Activated CD8-positive, alpha-beta memory T cell treated with anti-CD3 and anti-CD28 coated beads for 1 hour (primary cell): ENCODE measurements at places on chromosomes 13 and 19.

- no peak for DNase-seq
Observed at GRCh38 chr13:23979361-23980159, 82.3 kb upstream of the C1QTNF9B start.

- DNase-seq: no peak
Observed at GRCh38 chr13:39100996-39101738, 62.9 kb downstream of the NHLRC3 start.

GRCh38 chr19:980133-980998 is 3.8 kb upstream of the WDR18 start:
- no peak for DNase-seq

DNA sequence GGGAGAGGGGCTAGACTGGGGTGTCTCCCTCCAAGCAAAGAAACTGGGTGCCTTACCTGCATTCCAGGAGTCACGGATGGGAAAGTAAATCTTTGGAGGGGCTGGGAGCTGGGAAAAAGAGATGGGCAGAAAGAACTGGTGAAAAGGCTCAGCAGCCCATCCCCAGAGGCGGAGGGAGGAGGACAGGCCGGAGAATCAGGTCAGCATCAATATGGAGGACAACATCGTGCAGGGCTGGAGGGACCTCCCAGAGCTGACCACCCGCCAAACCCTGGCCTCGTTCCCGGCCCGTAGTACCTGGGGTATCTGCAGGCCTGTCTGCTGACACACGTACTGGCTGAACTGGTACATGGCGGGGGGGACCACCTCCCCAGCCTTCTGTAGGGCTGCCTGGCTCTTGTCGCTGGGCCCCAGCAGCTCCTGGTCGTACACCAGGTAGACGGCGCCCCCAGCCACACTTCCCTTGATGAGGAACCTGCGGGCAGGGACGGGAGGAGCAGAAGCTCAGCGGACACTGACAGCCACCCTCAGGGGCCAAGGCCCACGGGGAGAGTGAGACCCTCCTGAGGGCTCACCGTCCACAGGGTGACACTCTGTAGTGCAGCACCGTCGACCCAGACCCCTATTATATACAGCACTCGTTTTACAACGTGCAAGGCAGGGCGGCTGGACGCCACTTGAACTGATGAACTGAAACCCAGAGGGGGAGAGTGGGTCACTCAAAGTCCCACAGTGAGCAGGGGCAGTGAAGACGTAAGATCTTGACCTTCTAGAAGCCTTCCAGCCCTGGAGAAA is 830 bp downstream of the MICOS13 start:
- no peak for DNase-seq

DNA sequence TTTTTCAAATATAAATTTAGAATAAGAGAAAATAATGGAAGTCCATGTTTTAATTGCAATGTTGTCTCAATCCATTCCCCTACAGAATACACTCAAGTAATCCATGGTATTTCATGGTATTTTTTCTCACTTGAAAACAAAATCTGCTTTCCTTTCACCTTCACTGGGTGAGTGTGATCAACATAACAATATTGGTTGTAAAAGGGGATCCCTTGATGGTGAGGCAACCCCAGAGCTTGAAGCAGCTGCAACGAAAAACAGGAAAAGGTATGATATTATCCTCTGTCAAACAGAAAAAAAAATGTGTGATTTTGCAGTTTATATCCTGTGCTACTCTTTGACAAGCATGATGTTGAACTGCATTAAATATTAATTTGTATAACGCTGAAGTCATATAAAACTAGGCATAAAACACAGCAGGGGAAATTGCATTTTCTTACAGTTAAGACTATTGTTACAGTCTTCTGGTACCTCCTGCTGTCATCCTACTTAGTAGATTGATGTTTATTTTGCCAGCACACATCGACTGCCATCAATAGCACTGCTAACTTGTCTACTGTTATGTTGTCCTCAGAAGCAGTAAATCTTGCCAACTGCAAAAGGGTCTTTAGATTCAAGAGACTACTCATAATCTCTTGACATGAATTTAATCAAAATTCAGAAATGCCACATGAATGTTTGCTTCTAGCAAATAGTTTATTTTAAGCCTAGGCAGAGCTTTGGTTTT is 373.1 kb upstream of the MIR17HG start:
- DNase-seq: no peak

DNA sequence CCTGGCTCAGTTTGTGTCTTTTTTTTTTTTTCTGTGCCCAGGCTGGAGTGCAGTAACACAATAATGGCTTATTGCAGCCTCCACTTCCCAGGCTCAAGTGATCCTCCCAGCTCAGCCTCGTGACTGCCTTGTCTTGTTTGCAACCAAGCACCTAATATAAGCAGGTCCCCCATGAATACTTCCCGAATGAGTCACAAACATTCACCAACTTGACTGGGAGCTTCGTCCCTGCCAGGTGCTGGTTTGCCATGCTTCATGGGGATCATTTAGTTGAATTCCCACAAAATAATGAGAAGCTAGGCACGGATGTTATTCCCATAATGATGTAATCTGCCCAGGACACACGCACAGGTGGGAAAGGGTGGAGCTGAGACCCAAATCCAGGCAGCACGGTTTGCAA is 176.5 kb downstream of the CACNA1A start:
- DNase-seq: no peak

- no peak for DNase-seq
Observed at GRCh38 chr13:67726979-67727378, 496.8 kb upstream of the PCDH9 start.

- DNase-seq: no peak
Observed at GRCh38 chr13:38647312-38647711, 39.6 kb upstream of the FREM2 start.

GRCh38 chr13:94140511-94140910 is 339.0 kb downstream of the DCT start:
- DNase-seq: no peak

DNA sequence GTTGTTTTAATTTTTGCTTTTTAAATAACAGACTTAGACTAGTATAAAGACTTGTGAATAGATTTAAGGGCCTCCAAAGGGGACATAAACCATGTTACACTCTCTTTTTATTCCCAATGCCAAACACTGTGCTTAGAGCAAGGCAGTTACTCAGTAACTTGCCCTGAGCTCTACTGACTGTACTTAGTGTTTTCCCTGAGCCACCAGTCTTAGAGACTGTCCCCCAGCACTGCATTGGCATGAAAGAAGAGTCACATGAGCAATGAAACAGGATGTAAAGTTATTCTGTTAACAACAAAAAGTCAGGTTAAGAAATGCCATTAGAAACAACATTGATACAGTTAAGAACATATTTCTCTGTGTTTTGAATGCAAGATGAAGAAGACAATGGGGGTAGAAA is 187.9 kb downstream of the TBC1D4 start:
- no peak for DNase-seq

GRCh38 chr19:40210889-40211288 is 7.3 kb downstream of the TTC9B start:
- no peak for DNase-seq

GRCh38 chr13:53545340-53545941 is 516.8 kb downstream of the OLFM4 start:
- DNase-seq: no peak

- DNase-seq: no peak
Observed at GRCh38 chr13:23833733-23834611, 55.2 kb downstream of the MIPEP start.

- no peak for DNase-seq
Observed at GRCh38 chr13:99275093-99275469, 16.9 kb upstream of the GPR18 start.

DNA sequence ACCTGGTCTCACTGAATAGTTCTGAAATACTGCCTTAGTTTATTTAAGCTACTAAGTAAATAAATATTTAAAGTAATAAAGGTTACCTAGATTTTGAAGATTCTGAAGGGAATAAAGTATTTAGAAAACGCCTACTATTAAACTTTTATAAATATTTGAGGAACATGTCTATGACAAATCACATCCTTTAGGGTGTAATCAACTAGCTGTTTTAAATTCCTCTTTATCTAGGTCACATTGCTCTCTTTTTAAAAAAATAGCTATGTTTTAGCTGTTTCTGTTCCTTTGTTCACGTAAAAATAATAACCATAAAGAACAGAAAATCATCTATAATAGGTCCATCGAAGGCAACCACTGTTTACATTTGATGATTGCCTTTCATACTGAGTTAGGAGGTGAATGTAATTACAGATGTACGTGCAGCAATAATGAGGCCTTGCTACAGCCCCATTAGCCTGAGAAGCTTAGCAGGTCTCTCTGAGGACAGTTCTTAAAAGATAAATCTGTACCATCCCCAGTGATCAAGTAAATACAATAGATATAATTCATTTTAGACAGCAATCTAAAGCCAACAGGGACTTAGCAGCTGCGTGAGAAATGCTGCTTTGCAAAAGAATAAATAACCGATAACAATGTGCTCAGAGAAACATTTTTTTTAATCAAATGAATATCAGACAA is 449.5 kb downstream of the LIG4 start:
- DNase-seq: no peak

DNA sequence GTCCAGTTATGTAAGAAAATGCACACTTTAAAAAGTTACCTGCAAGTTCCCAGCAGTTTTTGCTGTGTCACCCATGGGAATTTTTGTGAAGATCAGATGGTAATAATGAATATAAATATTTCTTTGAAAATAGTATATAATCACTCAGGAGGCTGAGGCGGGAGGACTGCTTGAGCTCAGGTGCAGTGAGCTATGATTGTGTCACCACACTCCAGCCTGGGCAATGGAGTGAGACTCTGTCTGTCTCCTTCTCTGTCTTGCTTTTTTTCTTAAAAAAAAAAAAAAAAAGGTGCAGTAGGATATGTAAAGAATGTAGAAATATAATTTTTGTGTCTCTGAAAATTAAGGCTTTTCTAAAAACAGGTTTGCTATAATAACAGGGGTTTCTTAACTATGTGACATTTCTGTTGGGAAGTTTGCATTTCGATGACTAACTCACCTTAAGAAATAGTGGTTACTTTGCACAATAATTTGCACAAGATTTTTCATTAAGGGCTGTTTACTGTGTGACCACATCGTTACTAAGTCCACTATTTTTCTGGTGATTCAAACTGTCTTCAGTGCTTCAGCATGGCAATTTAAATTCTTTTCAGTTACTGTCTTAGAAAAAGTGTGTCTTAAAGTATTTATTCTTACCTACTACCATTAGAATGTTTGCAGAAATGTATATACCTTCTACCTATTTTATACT is 37.3 kb downstream of the DNAJC3 start:
- no peak for DNase-seq

GRCh38 chr13:23129331-23129730 is 51.4 kb upstream of the SGCG start:
- DNase-seq: no peak

DNA sequence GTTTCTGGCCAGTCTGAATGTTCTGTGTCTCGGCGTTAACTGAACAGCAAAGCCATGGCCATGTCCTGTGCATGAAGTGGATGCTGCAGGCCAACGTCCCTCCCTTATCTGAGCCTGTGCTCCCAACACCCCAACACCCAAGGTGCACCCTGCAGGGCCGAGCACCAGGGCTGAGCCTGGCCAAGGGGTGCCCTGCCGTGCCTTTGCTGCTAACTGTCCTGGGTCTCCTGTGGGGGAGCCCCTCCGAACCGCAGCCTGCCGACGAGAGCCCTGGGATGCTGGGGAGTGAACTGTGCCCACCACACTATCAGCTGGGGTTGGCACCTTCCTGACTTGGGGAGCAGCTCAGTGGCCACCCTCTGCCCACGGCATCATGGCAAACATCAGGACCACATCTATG is 17.6 kb downstream of the GPX4 start:
- no peak for DNase-seq

DNA sequence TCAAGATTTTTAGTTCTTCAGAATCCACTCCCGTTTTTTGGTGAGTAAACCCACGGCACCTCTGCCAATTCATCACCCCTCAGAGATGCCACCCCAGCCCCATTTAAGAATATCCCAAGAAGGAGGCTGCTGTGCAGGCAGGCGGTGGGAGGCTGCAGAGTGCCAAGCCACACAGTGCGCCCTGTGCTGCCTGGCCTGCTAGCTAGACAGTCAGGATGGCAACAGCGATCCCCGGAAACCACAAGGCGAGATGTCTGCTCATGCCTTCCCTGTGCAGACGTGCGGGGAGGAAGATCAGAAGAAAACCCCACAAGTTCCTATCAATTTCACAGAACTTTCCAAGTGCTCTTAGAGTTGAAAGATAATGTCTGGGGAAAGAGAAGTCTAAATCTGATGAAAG is 64.8 kb upstream of the GPR183 start:
- no peak for DNase-seq

GRCh38 chr13:38341149-38341692 is 8.4 kb upstream of the UFM1 start:
- DNase-seq: no peak

- no peak for DNase-seq
Observed at GRCh38 chr19:48481846-48482639, 12.9 kb downstream of the CYTH2 start.

DNA sequence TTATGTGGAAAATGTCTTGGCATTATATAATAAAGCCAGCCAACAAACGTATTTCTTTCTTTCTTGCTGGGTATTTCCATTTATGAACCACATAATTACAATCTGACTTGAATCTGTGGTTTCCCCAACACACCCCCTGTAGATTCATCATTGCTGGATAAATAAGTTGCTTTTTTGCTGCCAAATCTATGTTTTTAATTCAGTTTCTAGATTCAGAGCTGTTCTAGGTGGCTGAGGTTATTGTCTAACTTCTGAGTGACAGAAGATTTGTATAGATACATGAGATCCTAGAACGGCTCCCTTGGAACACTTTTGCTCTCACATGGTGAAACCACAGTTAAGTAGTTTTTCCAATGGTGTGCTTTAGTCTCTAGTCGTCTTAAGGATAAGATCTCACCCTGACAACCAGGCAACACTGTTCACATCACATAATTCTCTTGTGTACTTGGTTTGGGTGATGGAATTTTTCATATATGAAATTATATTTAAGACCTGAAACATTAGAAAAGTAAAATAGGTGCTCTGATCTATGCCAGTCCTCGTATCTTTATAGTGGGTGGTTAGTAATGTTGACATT is 239.1 kb downstream of the KLF12 start:
- no peak for DNase-seq

DNA sequence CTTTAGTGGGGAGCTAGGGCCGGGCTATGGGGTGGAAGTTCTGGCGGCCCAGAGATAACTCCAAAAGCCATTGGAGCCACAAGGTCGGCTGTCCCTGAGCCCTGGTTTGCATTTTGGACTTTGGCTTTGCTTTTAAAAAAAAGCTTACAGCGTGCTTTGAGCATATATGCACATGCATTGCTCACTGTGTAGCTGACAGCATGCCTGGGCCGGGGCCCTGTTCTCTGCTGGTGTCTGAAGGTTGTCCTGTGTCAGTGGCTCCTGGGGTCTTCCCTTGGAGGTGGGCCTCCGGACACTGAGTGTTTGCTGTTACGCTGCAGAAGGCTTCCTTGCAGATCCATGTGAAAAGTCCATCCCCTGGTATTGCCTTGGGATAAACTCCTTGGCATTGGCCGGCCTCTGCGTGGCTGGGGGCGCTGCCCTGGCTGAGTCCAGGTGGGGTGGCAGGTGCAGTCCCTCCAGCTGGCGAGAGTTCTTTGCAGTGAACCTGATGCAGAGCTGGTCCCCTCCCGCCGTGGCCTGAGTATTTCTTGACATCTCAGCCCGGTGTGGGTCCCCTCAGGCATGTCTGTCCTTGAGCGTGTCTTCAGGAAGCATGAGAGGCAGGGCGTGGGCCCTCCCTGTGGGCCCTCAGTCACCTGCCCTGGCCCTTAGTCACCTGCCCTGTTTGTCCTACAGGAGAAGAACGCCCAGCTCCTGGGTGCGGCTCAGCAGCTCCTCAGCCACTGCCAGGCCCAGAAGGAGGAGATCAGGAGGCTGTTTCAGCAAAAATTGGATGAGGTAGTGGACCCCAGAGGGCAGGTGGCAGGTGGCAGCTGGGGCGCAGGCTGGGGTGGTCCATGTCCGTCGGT is 23.0 kb downstream of the PLEKHJ1 start:
- no peak for DNase-seq

- no peak for DNase-seq
Observed at GRCh38 chr13:38630780-38631179, 56.1 kb upstream of the FREM2 start.
